ENCODE measurements at places on chromosomes 13 and 19. TPM values are rescaled to one million over a fixed set of nuclear protein-coding genes. Genes with fewer than 3 reads are reported as not detected.

Gene LRP3
- polyA plus RNA-seq = 22.4 TPM

Gene KLK4
- not detected for polyA plus RNA-seq

Gene GJA3
- polyA plus RNA-seq = 3.5 TPM

Gene PSG1
- not detected for polyA plus RNA-seq
